ENCODE measurements at places on chromosomes 6 and 20.

DNA sequence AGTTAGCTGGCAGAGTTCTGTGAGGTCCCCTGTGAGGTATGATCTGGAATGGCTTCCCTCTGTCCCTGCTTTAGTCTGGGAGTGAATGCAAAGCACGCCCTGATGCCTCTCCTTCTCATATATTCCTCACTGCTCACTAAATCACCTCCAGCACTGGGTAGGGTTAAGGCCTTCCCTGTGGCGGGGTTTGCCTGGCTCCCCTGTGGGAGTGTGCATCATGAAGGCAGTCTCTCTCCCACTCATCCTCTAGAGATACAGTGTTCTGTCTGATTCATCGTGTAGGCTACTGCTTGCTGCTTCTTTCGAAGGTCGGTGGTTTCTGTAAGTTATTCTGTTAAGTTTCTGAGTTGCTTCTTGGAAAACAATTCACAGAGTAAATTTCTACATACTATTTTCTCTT, 420.0 kb upstream of the EYS start:
- DNase-seq = no peak

DNA sequence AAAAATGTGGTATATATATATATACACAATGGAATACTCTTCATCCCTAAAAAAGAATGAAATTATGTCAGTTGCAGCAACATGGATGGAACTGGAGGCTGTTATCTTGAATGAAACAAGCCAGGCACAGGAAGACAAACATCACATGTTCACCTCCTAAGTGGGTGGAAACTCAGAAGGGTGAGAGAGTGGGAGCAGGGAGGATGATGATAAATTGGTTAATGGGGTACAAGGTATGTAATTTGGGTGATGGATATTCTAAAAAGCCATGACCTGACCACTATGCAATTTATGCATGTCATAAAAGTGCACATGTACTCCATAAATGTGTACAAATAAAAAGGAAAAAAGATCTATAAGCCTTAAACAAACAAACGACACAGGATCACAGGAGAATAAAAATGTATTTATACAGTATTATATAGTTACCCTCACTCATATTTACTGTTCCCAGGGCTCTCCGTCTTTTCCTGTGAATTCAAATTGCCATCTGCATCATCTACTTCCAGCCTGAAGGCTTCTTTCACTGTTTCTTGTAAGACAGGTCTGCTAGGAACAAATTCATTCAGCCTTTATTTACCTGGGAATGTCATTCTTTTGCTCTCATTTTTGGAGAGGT, 89.8 kb downstream of the SYNDIG1 start:
- no peak for DNase-seq

DNA sequence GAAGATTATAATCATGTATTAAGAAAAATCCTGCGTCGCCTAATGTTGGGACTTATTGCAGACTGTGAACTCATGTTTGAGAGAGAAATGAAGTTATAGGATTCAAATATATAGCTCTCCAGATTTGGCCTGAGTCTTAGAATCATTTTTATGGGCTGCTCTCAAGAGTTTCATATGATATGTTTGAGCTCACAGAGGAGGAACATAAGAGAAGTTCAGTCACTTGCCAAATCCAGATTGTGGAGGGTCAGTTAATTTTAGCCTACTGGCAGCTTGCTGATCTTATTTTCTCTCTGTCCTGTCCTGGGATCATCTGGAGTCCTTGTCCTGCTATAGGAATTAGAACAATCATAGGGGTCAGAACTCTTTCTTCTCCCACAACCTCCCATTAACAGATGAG, 186.1 kb upstream of the SUPT3H start:
- no peak for DNase-seq

GRCh38 chr6:2659882-2660281, 90.8 kb downstream of the MYLK4 start:
- DNase-seq = no peak

DNA sequence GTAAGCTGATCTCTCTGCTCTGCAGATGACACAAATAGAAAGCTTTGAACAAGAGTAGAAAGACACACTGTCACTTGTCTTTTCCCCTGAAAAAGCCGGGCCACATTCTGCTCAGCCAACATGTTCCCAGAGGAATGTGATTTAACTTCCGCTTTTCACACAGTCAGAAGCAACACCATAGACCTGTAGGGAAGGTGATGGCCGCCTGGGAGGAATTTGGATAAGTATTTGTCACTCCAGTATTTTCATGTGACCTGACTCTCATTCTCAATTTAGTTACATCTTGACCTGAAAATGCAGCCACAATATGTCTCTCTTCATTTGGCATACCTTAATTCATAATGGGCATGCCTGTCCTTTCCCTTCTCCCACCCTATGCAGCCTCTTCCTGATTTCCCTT, 2.0 kb upstream of the GRM1 start:
- no peak for DNase-seq

- DNase-seq = no peak
Measured at GRCh38 chr6:5205877-5206850, 54.6 kb downstream of the LYRM4 start.

- DNase-seq = no peak
Measured at GRCh38 chr6:167499161-167499660, 174.3 kb downstream of the TTLL2 start.

DNA sequence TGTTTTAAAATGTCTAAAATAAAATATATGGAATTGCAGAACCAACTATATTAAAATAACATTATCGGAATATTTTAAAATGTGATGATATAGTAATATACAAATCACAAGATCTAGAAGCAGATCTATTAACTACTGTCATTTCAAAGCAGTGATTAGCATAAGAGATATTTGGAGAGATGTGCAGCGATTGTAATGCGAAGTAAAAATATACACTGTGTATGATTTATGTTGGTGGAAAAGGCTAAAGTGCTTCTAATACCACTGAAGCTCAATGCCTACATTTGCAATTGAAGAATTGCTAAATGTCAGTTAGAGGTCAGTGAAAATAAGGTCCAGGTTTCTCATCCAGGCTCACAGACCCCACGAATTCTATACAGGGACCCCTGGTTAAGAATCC, 248.6 kb upstream of the PLN start:
- no peak for DNase-seq

- DNase-seq = no peak
Measured at GRCh38 chr20:53878262-53879047, 191.9 kb downstream of the BCAS1 start.

- no peak for DNase-seq
Measured at GRCh38 chr6:25263657-25264056, 15.5 kb upstream of the CARMIL1 start.

DNA sequence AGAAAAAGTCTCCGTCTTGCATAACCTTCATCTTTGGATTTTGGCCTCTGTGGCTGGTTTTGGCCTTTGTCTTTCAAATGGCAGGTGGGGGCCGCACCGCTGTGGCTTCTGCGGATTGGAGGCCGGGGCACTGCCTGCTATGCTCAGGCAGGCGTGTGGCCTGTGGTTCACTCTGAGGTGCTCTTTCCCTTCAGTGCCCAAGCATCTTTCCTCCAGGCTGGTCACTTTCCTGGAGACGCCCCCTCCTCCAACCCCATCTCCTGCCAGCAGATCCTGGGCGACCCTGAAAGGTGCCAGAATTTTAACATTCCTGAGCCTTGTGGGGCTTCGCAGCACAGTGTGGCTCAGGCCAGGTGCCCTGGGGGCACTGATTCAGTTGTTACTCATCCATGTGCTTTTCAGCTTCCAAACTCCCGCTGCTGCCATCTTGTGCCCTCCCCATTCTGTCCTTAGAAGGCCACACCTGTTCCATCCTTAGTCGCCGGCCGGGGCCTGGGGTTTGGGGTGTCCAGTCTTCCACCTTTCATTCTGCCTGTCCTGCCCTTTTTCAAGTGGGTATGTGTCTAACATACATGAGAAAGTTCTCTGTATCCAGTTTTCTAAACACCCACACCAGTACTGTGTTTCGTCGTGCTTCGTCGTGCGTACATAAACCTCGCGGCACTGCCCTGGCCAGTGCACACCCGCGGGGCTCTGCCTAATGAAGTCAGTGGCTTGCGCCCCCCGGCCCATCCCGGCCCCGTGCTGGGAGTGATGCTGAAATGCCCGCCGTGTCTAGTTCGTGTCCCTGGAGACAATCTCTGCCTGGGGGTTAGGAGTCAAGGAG, 12.1 kb downstream of the SS18L1 start:
- no peak for DNase-seq

- DNase-seq = no peak
Measured at GRCh38 chr20:6265204-6265904, 142.5 kb upstream of the FERMT1 start.

DNA sequence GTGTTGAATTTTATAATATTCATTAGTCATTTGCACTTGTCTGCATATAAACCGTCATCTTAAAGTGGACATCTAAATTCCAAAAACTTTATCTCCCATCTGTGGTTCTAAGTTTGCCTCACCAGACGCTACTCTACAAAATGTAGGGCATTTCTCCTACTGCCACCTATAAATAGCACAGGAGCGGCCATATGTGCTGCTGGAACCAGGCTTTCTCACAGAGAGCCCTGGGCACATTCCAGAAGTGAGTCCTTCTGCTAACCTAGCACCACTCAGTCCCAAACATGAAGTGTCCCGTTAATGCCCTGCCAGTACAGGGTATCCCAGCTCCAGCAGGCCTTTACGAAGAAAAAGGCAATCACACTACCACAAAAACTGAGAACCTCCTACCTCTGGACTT, 153.7 kb downstream of the TMEM242 start:
- DNase-seq = no peak

- no peak for DNase-seq
Measured at GRCh38 chr6:161407581-161407980, 133.7 kb upstream of the AGPAT4 start.

DNA sequence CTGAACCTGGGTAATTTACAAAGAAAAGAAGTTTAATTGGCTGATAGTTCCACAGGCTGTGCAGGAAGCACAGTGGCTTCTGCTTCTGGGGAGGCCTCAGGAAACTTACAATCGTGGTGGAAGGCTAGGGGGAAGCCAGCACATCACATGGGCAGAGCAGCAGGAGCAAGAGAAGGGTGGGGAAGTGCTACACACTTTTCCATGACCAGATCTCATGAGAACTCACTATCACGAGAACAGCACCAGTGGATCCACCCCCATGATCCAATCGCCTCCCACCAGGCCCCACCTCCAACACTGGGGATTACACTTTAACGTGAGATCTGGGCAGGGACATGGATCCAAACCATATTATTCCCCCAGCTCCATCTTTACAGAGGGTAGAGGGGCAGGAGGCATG, 166.4 kb downstream of the NFATC2 start:
- no peak for DNase-seq

- no peak for DNase-seq
Measured at GRCh38 chr6:169035385-169036240, 218.0 kb downstream of the THBS2 start.
